MM.1S (cell line): ENCODE measurements at places on chromosomes 4 and X.
A peak's percentile ranks its signal among the peaks of the same experiment; 100 is the strongest.

DNA sequence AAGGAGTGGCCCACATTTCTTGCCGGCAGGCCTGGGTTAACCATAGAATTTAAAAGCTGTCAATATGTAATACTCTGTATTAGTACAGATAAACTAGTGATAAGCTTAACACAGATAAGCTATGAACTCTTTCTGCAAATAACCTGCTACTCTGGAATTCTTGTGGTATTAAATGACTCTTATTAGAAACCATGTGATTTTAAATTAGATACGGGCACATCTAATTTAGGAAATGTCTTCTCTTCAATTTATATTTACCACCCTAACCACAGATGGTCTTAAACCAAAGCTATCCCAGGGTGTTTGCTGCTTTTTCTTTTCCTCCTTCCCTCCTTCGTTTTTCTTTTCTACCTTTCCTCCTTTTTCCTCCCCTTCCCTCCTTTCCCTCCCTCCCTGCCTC is 4.9 kb downstream of the GNRHR start:
- H3K27me3 ChIP-seq: no peaks in the 10 kb centered on the region
- H3K27ac ChIP-seq: no peak overlapping the region
- H3K4me3 ChIP-seq: no peak overlapping the region
- no peaks in the 10 kb centered on the region for H3K36me3 ChIP-seq
- peaks cover 6% of the 10 kb centered on the region; the same call in 1 of the 2 replicates for H3K4me1 ChIP-seq
- no peak for DNase-seq

DNA sequence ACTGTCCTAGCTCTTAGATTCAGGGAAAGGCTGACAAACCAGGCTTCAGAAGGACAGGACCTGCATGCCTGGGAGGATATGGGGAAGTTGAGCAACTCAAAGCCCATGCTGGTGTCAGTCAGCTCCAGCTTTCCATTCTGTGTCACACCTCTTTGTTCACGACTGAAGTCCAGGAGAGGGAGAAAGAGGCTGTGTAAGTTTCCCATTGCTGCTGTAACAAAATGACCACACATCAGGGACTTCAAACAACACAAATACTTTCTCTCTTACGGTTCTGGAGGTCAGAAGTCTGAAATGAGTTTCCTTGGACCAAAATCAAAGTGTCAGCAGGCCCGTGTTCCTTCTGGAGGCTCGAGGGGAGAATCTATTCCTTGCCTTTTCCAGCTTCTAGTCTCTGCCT is 50.6 kb upstream of the STX18 start:
- H3K4me3 ChIP-seq: no peak overlapping the region
- no peaks in the 10 kb centered on the region for H3K27me3 ChIP-seq
- no peaks in the 10 kb centered on the region for H3K4me1 ChIP-seq

GRCh38 chr4:80336582-80336981 is 1.1 kb downstream of the CFAP299 start:
- DNase-seq: peak; percentile 31
- H3K27me3 ChIP-seq: no peaks in the 10 kb centered on the region
- no peaks in the 10 kb centered on the region for H3K36me3 ChIP-seq
- no peak overlapping the region for H3K27ac ChIP-seq
- peak overlapping the region; percentile 75 for H3K4me3 ChIP-seq

- no peaks in the 10 kb centered on the region for H3K27me3 ChIP-seq
- peak overlapping the region; percentile 84 for H3K27ac ChIP-seq
- DNase-seq: peak; percentile 86
Measured at GRCh38 chrX:24479924-24480323, 14.8 kb downstream of the PDK3 start.

- H3K36me3 ChIP-seq: no peaks in the 10 kb centered on the region
- H3K27me3 ChIP-seq: no peaks in the 10 kb centered on the region
- peak overlapping the region; percentile 45 for H3K4me3 ChIP-seq
Measured at GRCh38 chrX:14497184-14497666, 32.1 kb upstream of the GLRA2 start.
